Articular chondrocyte of knee joint (primary cell): ENCODE measurements at places on chromosomes 1 and 21. TPM values are rescaled to one million over a fixed set of nuclear protein-coding genes. Genes with fewer than 3 reads are reported as not detected.

Gene NOS1AP
- 0.65 and 0.97 TPM in 2 replicates for total RNA-seq

Gene SCCPDH
- 80.0 and 101 TPM in 2 replicates for total RNA-seq

Gene LDLRAD1
- total RNA-seq: not detected in 2 replicates

Gene LCE2B
- not detected in 2 replicates for total RNA-seq

Gene RLF
- total RNA-seq: 37.6 and 43.0 TPM in 2 replicates

Gene G0S2
- 8.8 and 10.1 TPM in 2 replicates for total RNA-seq

Gene KIAA0040
- 1.3 and 2.8 TPM in 2 replicates for total RNA-seq

Gene PADI2
- total RNA-seq: not detected in 2 replicates

Gene AMY1A
- not detected in 2 replicates for total RNA-seq

Gene PPT1
- 42.5 and 74.1 TPM in 2 replicates for total RNA-seq

Gene FCGR2B
- not detected in 2 replicates for total RNA-seq

Gene RGS4
- total RNA-seq: 2.1 and 4.8 TPM in 2 replicates

Gene RGS7
- total RNA-seq: 0.11 TPM in 1 of 2 replicates, not detected in the other

Gene PLXNA2
- total RNA-seq: 10.6 and 14.4 TPM in 2 replicates

Gene SPATA46
- not detected in 2 replicates for total RNA-seq

Gene HCRTR1
- not detected in 2 replicates for total RNA-seq

Gene SYNC
- total RNA-seq: 111 and 116 TPM in 2 replicates

Gene CR1L
- total RNA-seq: not detected in 2 replicates

Gene FCRLA
- 0.52 and 1.2 TPM in 2 replicates for total RNA-seq
